ENCODE measurements at places on chromosomes 13 and 19.

- DNase-seq = no peak
These were observed 10.4 kb downstream of the SETDB2 start for GRCh38 chr13:49454388-49455006.

GRCh38 chr13:76828316-76828741, 57.9 kb downstream of the KCTD12 start:
- DNase-seq = no peak

GRCh38 chr13:50911937-50912795, 2.6 kb downstream of the RNASEH2B start:
- peak; percentile 91 for DNase-seq

DNA sequence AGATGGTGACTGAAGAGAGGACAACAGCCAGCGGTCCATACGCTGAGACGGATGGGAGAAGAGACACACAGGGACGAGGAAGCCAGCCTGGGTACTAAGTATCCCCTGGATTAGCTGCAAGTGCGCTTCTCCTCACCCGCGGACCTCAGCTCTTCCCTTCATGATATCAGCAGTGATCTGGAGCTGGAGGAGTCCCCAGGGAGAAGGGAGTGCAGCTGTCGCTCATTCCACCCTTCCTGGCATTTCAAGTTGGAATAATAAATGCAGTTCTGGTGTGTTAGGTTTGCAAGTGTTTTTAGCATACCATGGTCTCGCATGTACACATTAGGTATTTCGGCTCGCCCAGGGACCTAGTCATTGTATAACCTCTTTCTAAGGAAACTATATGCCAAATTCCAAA, 88.5 kb upstream of the C1QTNF9B start:
- no peak for DNase-seq

DNA sequence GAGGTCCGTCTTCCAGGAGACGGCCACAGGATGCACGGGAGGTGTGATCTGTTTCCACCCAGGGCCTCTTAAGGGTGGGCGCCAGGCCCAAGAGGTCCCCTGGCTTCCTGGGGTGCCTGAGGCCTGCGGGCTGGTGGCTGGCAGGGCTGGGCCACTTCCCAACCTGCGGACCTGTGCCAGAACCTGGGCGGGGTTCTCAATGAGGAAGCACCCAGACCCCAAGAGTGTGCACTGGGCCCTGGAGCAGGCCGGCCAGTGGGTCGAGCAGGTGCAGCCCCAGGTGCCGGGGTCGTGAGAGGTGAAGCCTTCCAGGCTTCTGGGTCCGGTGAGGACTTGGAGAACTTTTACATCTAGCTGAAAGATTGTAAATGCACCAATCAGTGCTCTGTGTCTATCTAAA, 6.7 kb upstream of the MICU2 start:
- DNase-seq = no peak

GRCh38 chr19:17259934-17260333, 4.6 kb downstream of the USHBP1 start:
- DNase-seq = no peak

DNA sequence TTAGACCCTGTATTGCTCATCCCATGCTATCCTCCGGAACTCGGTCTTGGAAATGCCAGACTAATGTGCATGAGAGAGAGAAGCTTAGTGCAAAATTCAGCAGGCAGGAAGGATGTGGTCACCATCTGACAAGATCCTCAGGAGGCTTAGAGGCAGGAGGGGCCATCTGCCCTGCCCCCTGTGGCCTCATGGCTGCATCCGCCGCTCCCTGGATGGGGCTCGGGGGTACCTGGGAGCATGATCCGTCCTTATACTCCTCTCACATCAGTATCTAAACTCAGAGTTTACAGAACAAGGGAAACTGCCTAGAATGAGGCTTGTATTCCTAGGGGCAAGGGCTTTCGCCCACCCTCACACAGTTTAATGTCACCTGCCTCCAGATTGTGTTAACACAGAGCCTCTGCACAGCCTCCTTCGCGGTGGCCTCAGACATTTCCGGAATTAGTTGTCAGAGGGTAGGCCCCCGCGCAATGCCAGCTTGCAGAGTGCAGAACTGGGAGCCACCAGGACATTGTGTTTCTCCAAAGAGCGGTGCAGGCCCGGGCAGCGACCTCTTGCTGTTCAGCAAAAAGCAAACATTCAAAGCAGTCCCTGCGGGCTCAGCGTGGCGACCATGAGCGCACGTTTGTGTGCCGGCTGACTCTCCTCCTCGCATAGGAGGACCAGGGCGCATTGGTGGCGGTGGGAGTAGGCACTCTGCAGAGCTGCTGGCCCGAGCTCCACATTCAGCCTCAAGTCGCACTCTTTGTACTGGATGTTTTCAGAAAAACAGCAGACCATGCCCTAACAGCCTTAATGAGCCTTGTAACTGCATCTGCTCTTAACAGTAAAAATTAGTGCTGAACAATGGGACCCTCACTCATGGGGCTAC, 39.1 kb downstream of the GPR12 start:
- DNase-seq = no peak

- no peak for DNase-seq
These were observed 1463.4 kb upstream of the PCDH20 start for GRCh38 chr13:62879071-62879470.

- DNase-seq = no peak
These were observed 23.9 kb downstream of the KL start for GRCh38 chr13:33040090-33040489.

DNA sequence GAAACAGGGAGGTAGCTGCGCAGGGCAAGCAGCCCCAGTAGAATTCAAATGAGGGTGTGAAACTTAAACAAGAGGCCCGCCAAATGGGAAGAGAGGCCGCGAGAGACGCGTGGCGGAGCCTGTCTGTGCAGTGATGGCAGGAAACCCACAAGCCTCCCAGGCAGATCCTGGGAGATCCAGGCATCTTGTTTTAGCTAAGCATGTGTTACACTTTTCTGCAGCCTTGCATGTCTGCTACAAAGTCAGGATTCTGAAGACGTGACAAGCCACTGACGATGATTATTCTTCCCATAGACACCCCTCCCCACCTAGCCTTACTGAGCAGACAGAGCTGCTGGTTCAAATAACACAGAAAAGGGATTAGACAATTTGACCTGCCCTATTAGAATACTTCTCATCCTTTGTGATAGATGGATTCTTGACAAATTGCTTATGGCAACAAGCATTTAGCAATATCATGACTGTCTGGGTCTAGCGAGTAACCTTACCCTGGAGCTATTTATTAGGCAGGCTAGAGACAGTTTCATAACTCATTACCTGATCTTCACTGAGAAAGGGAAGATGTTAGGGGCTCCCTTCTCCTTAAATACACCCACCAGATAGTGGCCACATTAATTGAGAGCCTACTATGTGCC, 185.2 kb upstream of the IRS2 start:
- no peak for DNase-seq

- DNase-seq = no peak
These were observed 497 bp upstream of the MLNR start for GRCh38 chr13:49219647-49220035.
